Spleen (tissue), 13 donors: ENCODE measurements at places on chromosomes 7 and 10. TPM values are rescaled to one million over a fixed set of nuclear protein-coding genes. Genes with fewer than 3 reads are reported as not detected.

DNA sequence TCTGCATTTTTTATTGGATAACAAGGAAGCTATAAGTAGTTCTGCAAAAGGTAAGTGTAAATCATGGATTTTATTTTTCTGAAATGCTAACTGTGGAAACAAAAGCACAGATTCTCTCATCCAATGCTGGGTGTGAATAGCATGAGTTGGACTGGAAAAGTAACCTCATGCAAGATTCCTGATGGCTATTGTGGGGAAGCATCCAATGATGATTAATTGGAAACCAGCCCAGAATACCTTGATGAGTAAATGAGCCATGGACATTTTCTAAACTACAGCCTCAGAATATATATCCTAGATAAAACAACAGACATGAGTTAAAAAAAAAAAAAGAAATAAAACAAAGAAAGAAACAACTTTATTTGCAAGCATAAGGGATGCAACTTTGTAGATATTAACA is 934.6 kb downstream of the CCSER2 start:
- H3K27ac ChIP-seq, result no peak overlapping the region
- no peaks in the 10 kb centered on the region for H3K4me1 ChIP-seq

- peaks cover 55% of the 10 kb centered on the region for H3K27me3 ChIP-seq
- peak; percentile 84 for DNase-seq
- no peaks in the 10 kb centered on the region for H3K36me3 ChIP-seq
- peaks cover 31% of the 10 kb centered on the region for H3K4me1 ChIP-seq
- H3K4me3 ChIP-seq, result peak overlapping the region; percentile 50
These were observed 511 bp upstream of the NRP1 start for GRCh38 chr10:33334805-33335550.

ITGA8 gene
- polyA plus RNA-seq, result 4.2 TPM

DNA sequence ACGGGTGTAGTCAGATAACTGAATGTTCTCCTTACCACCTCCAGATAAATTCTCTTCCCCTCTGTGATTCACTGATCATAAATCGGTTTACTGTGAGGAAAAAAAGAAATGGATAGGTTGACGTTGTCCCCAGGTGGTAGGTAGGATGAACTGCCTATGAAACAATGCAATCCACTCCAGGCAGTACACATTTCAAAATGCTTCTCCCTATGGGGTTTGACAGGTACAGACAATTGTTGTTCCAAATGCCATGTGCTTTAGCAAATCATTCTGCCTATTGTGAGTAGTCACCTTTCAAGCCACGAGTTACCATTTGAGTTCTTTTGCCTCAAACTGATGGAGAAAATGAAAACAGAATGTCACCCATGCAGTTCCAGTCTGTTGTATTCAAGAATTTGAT is 21.8 kb downstream of the VIM start:
- no peaks in the 10 kb centered on the region for H3K4me1 ChIP-seq
- no peak for DNase-seq
- H3K27me3 ChIP-seq, result no peaks in the 10 kb centered on the region
- H3K36me3 ChIP-seq, result no peaks in the 10 kb centered on the region
- no peak overlapping the region for H3K4me3 ChIP-seq
- no peak overlapping the region for H3K27ac ChIP-seq

DNA sequence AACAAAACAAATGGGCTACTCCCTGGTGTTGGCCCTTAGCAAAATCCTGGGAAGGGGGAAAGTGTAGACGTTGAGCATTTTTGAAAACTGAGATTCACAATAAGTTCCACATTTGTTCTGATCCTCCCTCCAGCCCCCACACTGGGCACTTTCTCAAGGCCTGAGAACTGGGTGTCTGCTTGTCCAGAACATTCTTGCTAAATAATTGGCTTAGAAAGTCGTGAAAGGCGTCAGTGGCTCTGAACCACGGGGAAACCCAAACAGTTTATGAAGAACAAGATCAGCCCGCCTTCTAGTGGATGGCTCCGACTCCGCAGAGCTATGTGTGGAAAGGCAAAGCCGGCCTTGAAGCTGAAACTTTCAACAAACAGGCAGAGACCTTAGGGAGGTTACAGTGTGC is 370.1 kb downstream of the PRPF18 start:
- peaks cover 5% of the 10 kb centered on the region for H3K4me1 ChIP-seq
- no peaks in the 10 kb centered on the region for H3K27me3 ChIP-seq
- no peak for DNase-seq

- H3K36me3 ChIP-seq, result peaks cover 2% of the 10 kb centered on the region
- H3K4me3 ChIP-seq, result no peak overlapping the region
- no peak overlapping the region for H3K27ac ChIP-seq
These were observed 75.0 kb downstream of the CPVL start for GRCh38 chr7:29071203-29071874.

GRCh38 chr7:152341039-152341913 is 94.5 kb downstream of the KMT2C start:
- H3K4me1 ChIP-seq, result peaks cover 22% of the 10 kb centered on the region
- no peak for DNase-seq
- H3K36me3 ChIP-seq, result peaks cover 13% of the 10 kb centered on the region
- H3K4me3 ChIP-seq, result no peak overlapping the region
- H3K27ac ChIP-seq, result no peak overlapping the region
- H3K27me3 ChIP-seq, result no peaks in the 10 kb centered on the region

GRCh38 chr7:31724696-31725095 is 37.7 kb downstream of the PPP1R17 start:
- H3K27ac ChIP-seq, result no peak overlapping the region
- H3K4me1 ChIP-seq, result no peaks in the 10 kb centered on the region
- DNase-seq, result no peak
- H3K27me3 ChIP-seq, result no peaks in the 10 kb centered on the region

- H3K27ac ChIP-seq, result no peak overlapping the region
- no peak for DNase-seq
- no peaks in the 10 kb centered on the region for H3K4me1 ChIP-seq
- H3K27me3 ChIP-seq, result no peaks in the 10 kb centered on the region
These were observed 686.9 kb downstream of the NXPH1 start for GRCh38 chr7:9120331-9120730.

- no peak overlapping the region for H3K4me3 ChIP-seq
- DNase-seq, result no peak
These were observed 157.4 kb downstream of the DYNC1I1 start for GRCh38 chr7:95929710-95930280.

- no peak overlapping the region for H3K27ac ChIP-seq
- no peak for DNase-seq
- no peaks in the 10 kb centered on the region for H3K27me3 ChIP-seq
- no peak overlapping the region for H3K4me3 ChIP-seq
These were observed 110.0 kb upstream of the SFMBT2 start for GRCh38 chr10:7520507-7521485.

GRCh38 chr10:31197886-31198285 is 121.1 kb upstream of the ZEB1 start:
- no peak for DNase-seq
- no peaks in the 10 kb centered on the region for H3K4me1 ChIP-seq
- H3K27ac ChIP-seq, result no peak overlapping the region
- H3K27me3 ChIP-seq, result no peaks in the 10 kb centered on the region

DNA sequence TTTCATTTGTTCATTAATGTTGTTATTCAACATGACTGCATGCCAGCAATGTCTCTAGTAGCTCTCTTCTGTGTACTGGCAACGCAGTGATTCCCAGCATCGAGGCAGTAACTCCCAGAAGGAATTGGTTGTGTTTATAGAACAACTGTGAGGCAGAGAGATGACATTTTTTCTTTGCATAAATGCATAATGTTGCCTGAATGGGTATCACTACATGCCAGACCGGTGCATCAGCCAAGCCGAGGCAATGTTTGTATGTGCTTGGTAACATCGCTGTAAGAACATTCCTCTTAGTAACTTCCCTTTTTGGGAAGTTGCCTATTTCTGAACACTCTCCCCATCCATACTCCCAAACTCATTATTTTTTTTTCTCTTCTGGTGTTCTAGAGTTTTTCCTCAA is 182.9 kb downstream of the HTR7 start:
- H3K4me1 ChIP-seq, result no peaks in the 10 kb centered on the region
- H3K36me3 ChIP-seq, result no peaks in the 10 kb centered on the region
- no peak overlapping the region for H3K27ac ChIP-seq

- no peaks in the 10 kb centered on the region for H3K4me1 ChIP-seq
- no peak overlapping the region for H3K4me3 ChIP-seq
- no peak overlapping the region for H3K27ac ChIP-seq
- no peak for DNase-seq
These were observed 151.0 kb downstream of the PLPP4 start for GRCh38 chr10:120607710-120608703.

GRCh38 chr10:66176772-66177171 is 749.1 kb upstream of the LRRTM3 start:
- no peaks in the 10 kb centered on the region for H3K27me3 ChIP-seq
- H3K27ac ChIP-seq, result no peak overlapping the region
- H3K4me3 ChIP-seq, result no peak overlapping the region
- H3K4me1 ChIP-seq, result no peaks in the 10 kb centered on the region
- no peaks in the 10 kb centered on the region for H3K36me3 ChIP-seq

ZNF746 gene
- 8.2 TPM for polyA plus RNA-seq

OPN1SW gene
- not detected for polyA plus RNA-seq

DNA sequence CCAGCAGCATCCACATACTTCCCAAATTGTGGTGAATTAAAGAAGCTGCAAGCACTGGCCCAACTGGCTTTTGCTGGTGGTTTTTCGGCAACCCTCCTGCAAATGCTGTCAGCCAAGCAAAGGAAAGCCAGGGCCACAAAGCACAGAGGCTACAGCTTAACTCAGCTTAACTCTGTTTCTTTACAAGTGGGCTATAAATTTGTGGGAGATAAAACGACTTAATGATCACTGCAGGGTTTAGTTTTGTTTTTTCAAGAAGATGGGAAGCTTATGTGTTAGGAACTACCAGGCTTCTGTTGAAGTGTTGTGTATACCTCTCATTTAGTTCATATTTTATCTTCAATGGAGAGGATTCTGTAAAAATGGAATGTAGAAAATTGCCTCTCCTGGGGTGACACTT is 110.6 kb downstream of the TACC2 start:
- DNase-seq, result no peak
- H3K27me3 ChIP-seq, result no peaks in the 10 kb centered on the region
- no peaks in the 10 kb centered on the region for H3K36me3 ChIP-seq
- H3K4me1 ChIP-seq, result no peaks in the 10 kb centered on the region
- H3K4me3 ChIP-seq, result no peak overlapping the region

- H3K27me3 ChIP-seq, result no peaks in the 10 kb centered on the region
- peak overlapping the region; percentile 72 for H3K27ac ChIP-seq
- H3K4me3 ChIP-seq, result no peak overlapping the region
- peaks cover 27% of the 10 kb centered on the region for H3K4me1 ChIP-seq
These were observed 47.6 kb downstream of the PDGFA start for GRCh38 chr7:471866-472639.

GRCh38 chr10:32605787-32606186 is 159.8 kb downstream of the CCDC7 start:
- H3K4me1 ChIP-seq, result no peaks in the 10 kb centered on the region
- H3K4me3 ChIP-seq, result no peak overlapping the region
- no peaks in the 10 kb centered on the region for H3K36me3 ChIP-seq
- H3K27ac ChIP-seq, result no peak overlapping the region
- no peaks in the 10 kb centered on the region for H3K27me3 ChIP-seq

GRCh38 chr7:2143981-2144595 is 88.7 kb downstream of the MAD1L1 start:
- no peak for DNase-seq
- no peaks in the 10 kb centered on the region for H3K27me3 ChIP-seq
- peaks cover 79% of the 10 kb centered on the region for H3K36me3 ChIP-seq
- no peaks in the 10 kb centered on the region for H3K4me1 ChIP-seq
- H3K27ac ChIP-seq, result no peak overlapping the region

RAB18 gene
- 31.0 TPM for polyA plus RNA-seq

- peaks cover 9% of the 10 kb centered on the region for H3K27me3 ChIP-seq
- no peak for DNase-seq
- H3K36me3 ChIP-seq, result no peaks in the 10 kb centered on the region
- no peaks in the 10 kb centered on the region for H3K4me1 ChIP-seq
These were observed 5.4 kb upstream of the PDE1C start for GRCh38 chr7:32075612-32076011.

MLXIPL gene
- 0.13 TPM for polyA plus RNA-seq

- H3K27ac ChIP-seq, result no peak overlapping the region
- no peak overlapping the region for H3K4me3 ChIP-seq
- no peaks in the 10 kb centered on the region for H3K36me3 ChIP-seq
- H3K4me1 ChIP-seq, result no peaks in the 10 kb centered on the region
- H3K27me3 ChIP-seq, result peaks cover 4% of the 10 kb centered on the region
- DNase-seq, result peak; percentile 58
These were observed 31.5 kb downstream of the RAB19 start for GRCh38 chr7:140435252-140435895.

- no peak for DNase-seq
- H3K4me1 ChIP-seq, result no peaks in the 10 kb centered on the region
- no peak overlapping the region for H3K4me3 ChIP-seq
- H3K27me3 ChIP-seq, result no peaks in the 10 kb centered on the region
These were observed 339.9 kb upstream of the LRRN3 start for GRCh38 chr7:110750931-110751605.

DNA sequence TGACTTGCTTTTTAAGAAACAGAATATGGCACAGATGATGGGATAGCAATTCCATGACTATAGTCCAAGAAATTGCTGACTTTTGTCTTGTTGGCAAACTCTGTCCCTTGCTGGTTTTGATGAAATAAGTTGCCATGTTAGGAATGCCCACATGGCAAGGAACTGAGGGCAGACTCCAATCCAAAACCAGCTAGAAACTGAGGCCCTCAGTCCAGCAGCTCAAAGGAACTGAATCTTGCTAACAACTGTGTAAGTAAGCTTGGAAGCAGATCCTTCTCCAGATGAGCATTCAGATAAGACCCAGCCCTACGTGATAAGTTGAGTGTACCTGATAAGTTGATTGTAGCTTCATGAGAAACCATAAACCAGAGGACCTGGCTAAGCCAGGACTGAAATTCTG is 64.3 kb upstream of the BMPER start:
- no peak overlapping the region for H3K4me3 ChIP-seq
- no peaks in the 10 kb centered on the region for H3K4me1 ChIP-seq
- H3K36me3 ChIP-seq, result no peaks in the 10 kb centered on the region
- no peak overlapping the region for H3K27ac ChIP-seq

GFRA1 gene
- 0.52 TPM for polyA plus RNA-seq

DNA sequence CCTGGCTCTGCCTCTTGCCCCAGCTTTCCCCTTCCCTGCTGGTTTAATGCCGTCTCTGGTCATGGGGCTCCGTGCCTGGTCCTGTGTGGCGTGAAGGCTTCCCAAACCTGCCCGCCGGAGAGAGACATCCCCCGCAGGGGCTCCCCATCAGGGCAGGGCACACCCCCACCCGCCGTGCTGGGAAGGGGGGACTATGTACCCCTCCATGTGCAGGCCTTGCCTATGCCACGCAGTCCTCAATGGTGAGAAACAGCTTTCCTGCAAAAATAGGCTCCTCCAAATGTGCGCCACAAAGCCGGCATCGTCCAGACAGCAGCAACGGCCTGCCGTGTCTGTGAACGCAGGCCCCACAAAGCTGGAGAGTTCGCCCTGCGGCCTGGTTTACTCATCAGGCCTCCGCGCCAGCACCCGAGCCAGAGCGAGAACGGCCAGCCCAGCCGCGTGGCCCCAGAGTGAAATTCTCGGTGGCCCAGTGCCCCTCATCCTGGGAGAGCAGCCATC is 313.4 kb downstream of the DNAJB6 start:
- no peak overlapping the region for H3K27ac ChIP-seq
- no peak overlapping the region for H3K4me3 ChIP-seq

NPFFR1 gene
- polyA plus RNA-seq, result 0.15 TPM

- H3K27ac ChIP-seq, result no peak overlapping the region
- H3K4me1 ChIP-seq, result no peaks in the 10 kb centered on the region
- no peak for DNase-seq
- no peaks in the 10 kb centered on the region for H3K36me3 ChIP-seq
- H3K4me3 ChIP-seq, result no peak overlapping the region
- H3K27me3 ChIP-seq, result no peaks in the 10 kb centered on the region
These were observed 625.4 kb upstream of the POM121L12 start for GRCh38 chr7:52410032-52410431.
